ENCODE measurements at places on chromosomes 1 and 21. TPM values are rescaled to one million over a fixed set of nuclear protein-coding genes. Genes with fewer than 3 reads are reported as not detected.

DNA sequence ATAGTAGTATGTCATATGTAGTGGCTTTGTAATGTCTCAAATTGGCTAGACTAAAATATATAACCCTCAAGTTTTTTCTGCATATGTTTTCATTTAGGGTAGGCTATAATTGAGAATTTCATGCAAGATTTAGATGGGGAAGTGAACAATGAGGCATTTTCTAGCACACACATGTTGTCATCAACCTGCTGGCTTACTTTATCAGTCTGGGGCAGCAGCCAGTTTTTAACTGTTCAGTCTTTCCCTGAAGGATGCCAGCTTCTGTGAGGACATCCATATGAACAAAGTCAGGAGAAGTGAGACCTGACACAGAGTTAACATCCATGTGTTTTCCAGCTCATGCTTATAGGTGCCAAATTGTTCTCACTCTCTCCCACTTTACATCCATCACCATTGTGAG, 74.7 kb upstream of the OLFM3 start:
- DNase-seq, result no peak
- no peak overlapping the region for H3K27ac ChIP-seq
- no peaks in the 10 kb centered on the region for H3K4me1 ChIP-seq
- H3K27me3 ChIP-seq, result no peaks in the 10 kb centered on the region
- H3K36me3 ChIP-seq, result no peaks in the 10 kb centered on the region

- no peak for DNase-seq
- no peak overlapping the region for H3K4me3 ChIP-seq
Measured at GRCh38 chr1:53754484-53755312, 15.7 kb upstream of the GLIS1 start.

DNA sequence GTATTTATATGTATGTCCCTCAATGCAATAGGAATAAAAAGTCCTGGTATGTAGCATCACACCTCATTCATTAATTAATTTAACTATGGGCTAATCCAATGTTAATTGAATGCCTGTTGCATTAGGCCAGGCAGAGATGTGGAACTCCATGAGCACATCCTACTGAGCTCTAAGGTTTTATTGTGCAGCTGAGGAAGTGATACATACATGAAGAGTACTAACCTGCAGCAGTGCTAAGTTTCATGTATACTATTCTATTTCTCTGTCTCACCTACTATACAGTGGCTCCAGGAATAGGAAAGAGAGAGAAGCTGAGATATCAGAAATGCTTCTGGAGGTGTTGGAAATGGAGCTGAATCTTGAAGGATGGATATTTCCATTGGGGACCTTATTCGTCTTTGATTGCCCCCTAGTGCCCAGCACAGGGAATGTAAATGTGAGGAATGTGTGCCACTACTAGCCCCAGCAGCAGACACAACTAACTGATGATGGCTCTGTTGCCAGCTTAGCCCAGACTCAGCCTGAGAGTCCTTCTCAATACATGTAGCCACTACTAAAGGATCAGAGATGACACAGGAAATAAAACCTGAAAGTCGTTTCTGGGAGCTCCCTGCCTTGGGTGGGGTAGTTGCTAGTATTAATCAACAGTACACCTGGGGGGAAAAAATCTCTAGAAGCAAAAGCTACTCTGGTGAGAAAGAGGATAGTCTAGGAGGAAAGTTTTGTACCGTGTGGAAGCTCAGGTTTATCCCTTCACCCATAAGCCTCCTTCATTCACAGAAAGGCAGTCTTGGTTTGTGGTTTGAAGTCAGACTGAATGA, 173.3 kb upstream of the FOXD3 start:
- no peak overlapping the region for H3K27ac ChIP-seq
- no peaks in the 10 kb centered on the region for H3K36me3 ChIP-seq
- DNase-seq, result no peak
- H3K4me1 ChIP-seq, result no peaks in the 10 kb centered on the region

DNA sequence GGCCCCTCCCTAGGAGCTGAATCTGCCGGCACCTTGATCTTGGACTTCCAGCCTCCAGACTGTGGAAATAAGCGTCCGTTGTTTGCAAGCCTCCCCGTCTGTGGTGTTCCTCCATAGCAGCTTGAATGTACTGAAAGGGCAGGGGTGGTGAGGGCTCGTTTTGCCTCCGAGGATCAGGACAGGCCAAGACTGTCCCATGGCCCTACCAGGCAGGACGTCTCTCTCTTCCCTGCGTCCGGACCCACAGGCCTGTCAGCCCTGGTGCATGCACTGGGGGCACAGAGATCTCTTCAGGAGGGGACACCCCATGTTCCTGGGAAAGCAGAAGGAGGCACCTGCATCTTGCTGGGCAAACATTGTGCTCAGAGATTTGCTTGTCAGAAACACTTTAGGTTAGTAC, 156.3 kb upstream of the C1orf174 start:
- no peak for DNase-seq
- no peak overlapping the region for H3K27ac ChIP-seq
- no peak overlapping the region for H3K4me3 ChIP-seq
- no peaks in the 10 kb centered on the region for H3K36me3 ChIP-seq
- H3K4me1 ChIP-seq, result no peaks in the 10 kb centered on the region

GRCh38 chr1:87224201-87224600, 104.5 kb upstream of the LMO4 start:
- no peak overlapping the region for H3K4me3 ChIP-seq
- H3K4me1 ChIP-seq, result peaks cover 7% of the 10 kb centered on the region
- no peaks in the 10 kb centered on the region for H3K36me3 ChIP-seq
- DNase-seq, result no peak
- no peak overlapping the region for H3K27ac ChIP-seq

GRCh38 chr1:84720221-84720780, 30.0 kb upstream of the SSX2IP start:
- no peak overlapping the region for H3K4me3 ChIP-seq
- no peak overlapping the region for H3K27ac ChIP-seq
- no peaks in the 10 kb centered on the region for H3K27me3 ChIP-seq
- DNase-seq, result no peak
- H3K36me3 ChIP-seq, result no peaks in the 10 kb centered on the region

- H3K4me1 ChIP-seq, result no peaks in the 10 kb centered on the region
- peaks cover 66% of the 10 kb centered on the region for H3K36me3 ChIP-seq
- H3K4me3 ChIP-seq, result no peak overlapping the region
- H3K27me3 ChIP-seq, result no peaks in the 10 kb centered on the region
- DNase-seq, result no peak
Measured at GRCh38 chr1:26574018-26574417, 44.5 kb downstream of the RPS6KA1 start.

- H3K36me3 ChIP-seq, result no peaks in the 10 kb centered on the region
- peak overlapping the region; percentile 79 for H3K27ac ChIP-seq
- no peak overlapping the region for H3K4me3 ChIP-seq
Measured at GRCh38 chr1:27633298-27633610, 1.7 kb downstream of the FGR start.

DNA sequence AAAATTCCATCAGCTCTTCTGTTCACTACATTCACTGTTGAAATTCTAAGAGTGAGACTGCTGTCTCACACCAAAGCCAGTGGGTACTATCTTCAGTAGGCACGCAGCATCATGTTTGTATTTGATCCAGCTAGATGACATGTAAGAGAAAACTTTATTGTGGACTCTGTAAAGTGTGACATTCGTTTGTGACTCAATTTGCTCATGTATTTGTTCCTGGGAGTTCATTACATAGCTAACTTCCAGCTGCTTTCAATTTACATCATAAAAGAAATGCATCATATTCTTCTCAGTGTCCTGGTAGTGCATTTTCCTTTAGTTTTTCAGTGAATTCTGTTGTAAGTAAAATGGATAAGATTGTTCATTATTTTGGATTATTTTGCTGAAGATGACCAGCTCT, 31.4 kb downstream of the CTH start:
- no peak overlapping the region for H3K27ac ChIP-seq
- no peaks in the 10 kb centered on the region for H3K4me1 ChIP-seq
- H3K4me3 ChIP-seq, result no peak overlapping the region
- no peaks in the 10 kb centered on the region for H3K36me3 ChIP-seq
- no peaks in the 10 kb centered on the region for H3K27me3 ChIP-seq

- no peak overlapping the region for H3K4me3 ChIP-seq
- H3K27me3 ChIP-seq, result no peaks in the 10 kb centered on the region
- no peak for DNase-seq
- H3K27ac ChIP-seq, result no peak overlapping the region
- H3K4me1 ChIP-seq, result no peaks in the 10 kb centered on the region
Measured at GRCh38 chr1:236854605-236854983, 59.5 kb downstream of the MTR start.

DNA sequence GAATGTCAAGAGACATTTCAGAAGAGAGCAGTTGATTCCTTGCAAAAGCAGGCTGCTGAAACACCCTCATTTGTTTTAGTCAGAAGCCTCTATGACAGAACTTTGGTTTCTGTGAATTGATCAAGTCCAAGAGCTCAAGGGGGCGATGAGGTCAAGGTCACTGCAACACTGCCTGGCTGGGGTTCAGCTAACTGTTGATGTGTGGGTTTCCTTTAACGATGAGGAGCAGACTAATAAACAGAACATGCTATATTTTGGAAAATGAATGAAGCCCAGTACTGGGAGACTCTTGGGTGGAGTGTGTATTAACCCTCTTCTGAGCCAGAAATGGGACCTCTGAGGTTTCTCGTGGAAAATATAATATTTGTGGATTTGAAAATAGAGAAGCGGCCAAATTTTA, 109.3 kb downstream of the ZC3H11B start:
- DNase-seq, result no peak
- no peaks in the 10 kb centered on the region for H3K27me3 ChIP-seq
- H3K36me3 ChIP-seq, result no peaks in the 10 kb centered on the region
- no peak overlapping the region for H3K4me3 ChIP-seq
- H3K4me1 ChIP-seq, result no peaks in the 10 kb centered on the region
- no peak overlapping the region for H3K27ac ChIP-seq

DNA sequence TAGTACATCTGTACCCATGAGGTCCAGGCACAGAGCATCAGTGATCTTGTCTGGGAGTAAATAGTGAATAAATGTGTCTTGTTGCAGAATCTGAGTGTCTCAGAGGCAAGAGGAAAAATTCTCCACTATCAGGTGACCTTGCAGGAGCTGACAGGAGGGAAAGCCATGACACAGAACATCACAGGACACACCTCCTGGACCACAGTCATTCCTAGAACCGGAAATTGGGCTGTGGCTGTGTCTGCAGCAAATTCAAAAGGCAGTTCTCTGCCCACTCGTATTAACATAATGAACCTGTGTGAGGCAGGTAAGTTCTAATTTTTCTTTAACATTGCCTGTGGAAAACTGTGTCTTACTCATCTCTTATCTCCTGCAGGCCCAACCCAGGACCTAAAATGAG, 43.1 kb downstream of the IL12RB2 start:
- H3K27ac ChIP-seq, result no peak overlapping the region
- no peak overlapping the region for H3K4me3 ChIP-seq
- H3K27me3 ChIP-seq, result no peaks in the 10 kb centered on the region

GRCh38 chr21:15539376-15539775, 190.4 kb upstream of the USP25 start:
- no peak overlapping the region for H3K4me3 ChIP-seq
- H3K27ac ChIP-seq, result no peak overlapping the region
- H3K36me3 ChIP-seq, result no peaks in the 10 kb centered on the region
- H3K27me3 ChIP-seq, result no peaks in the 10 kb centered on the region
- DNase-seq, result no peak
- no peaks in the 10 kb centered on the region for H3K4me1 ChIP-seq

- H3K27me3 ChIP-seq, result no peaks in the 10 kb centered on the region
- no peaks in the 10 kb centered on the region for H3K36me3 ChIP-seq
- H3K4me3 ChIP-seq, result no peak overlapping the region
- H3K27ac ChIP-seq, result no peak overlapping the region
Measured at GRCh38 chr21:42151148-42151947, 67.6 kb upstream of the ABCG1 start.

DNA sequence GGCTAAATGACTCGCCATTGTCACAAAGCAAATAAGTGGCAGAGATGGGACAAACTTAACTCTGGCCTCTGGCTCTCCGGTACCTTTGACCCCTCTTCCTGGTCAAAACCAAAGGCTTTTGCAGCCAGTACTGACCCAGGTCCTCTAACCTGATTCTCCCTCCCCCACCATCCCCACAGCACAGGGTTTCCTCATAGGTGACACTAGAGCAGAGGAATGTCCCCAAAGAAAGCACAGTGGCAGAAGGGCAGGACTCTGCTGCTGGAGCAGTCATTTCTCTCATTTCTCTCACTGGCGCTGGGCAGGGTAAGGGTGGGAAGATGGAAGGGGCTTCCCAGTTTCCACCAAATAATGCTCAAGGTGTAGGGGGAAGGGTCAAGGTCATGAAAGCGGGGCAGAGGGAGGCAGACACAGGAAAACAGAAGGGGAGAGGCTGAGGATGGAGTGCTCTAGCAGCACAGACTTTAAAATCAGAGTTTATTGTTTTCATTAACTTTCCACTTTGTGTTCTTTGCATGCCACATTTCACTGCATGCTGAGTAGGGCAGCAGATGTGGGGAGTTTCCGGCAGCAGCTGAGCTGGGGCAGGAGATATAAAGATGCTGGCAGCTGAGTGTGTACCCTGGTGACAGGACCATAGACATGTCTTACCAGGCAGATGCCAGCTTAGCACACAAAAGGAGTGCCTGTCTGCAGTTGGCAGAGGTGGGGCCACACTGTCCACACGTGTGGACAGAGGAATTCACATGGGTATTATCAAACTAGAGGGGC, 80.5 kb downstream of the FAM78B start:
- no peaks in the 10 kb centered on the region for H3K4me1 ChIP-seq
- no peaks in the 10 kb centered on the region for H3K36me3 ChIP-seq
- DNase-seq, result no peak
- no peaks in the 10 kb centered on the region for H3K27me3 ChIP-seq

DNA sequence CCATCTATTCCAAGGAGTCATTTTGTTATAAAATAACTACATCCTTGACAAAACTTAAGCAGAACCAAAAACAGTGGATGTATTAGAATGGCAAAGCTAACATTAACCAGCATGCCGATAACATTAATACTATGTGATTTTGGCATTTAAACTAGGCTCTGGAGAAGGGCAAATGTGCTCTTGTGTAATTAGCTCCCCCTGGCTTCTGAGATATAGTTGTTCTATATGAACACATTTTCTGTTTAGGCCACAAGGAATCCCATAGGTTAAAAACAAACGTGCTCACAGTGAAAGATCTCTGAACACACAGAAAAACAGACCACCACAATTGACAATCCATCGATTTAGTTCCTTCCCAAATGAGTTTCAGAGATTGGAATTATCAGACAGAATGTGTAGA, 57.4 kb upstream of the TARS2 start:
- DNase-seq, result no peak
- no peaks in the 10 kb centered on the region for H3K27me3 ChIP-seq
- H3K36me3 ChIP-seq, result no peaks in the 10 kb centered on the region
- H3K27ac ChIP-seq, result no peak overlapping the region

GRCh38 chr1:205062319-205062718, 19.3 kb downstream of the CNTN2 start:
- no peaks in the 10 kb centered on the region for H3K36me3 ChIP-seq
- no peaks in the 10 kb centered on the region for H3K27me3 ChIP-seq
- H3K4me1 ChIP-seq, result no peaks in the 10 kb centered on the region

DNA sequence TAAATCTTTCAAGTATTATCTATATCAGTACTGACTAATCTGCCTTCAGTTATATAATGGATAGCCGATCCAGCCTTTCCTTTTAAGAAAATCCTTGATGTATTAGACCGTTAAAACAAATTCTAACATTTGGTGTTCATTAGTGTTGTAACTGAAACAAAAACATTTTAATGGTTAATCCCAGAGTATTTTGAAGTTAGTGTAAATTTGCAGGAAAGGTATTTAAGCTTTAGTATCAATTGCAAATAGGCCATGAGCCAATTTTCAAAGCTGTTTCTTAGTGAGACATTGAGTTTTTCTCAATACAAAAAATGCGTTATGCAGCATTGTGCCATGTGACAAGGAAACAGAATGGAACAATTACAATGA, 29.6 kb downstream of the DISP1 start:
- no peak for DNase-seq
- no peaks in the 10 kb centered on the region for H3K4me1 ChIP-seq

The SPATA46 gene
- not detected for total RNA-seq

The CRNN gene
- not detected for total RNA-seq

The REN gene
- not detected for total RNA-seq

The LCE2C gene
- total RNA-seq, result not detected

Data from Peyer's patch (tissue), 4 donors.